ENCODE measurements at places on chromosomes 1 and 21.

GRCh38 chr1:228062812-228063211 lies 19.7 kb upstream of the ARF1 start:
- DNase-seq: peak; percentile 28

- no peak for DNase-seq
Observed at GRCh38 chr1:60173729-60174505, 100.3 kb upstream of the C1orf87 start.

GRCh38 chr1:109768335-109768650 lies 4.6 kb upstream of the EPS8L3 start:
- DNase-seq: peak; percentile 27

DNA sequence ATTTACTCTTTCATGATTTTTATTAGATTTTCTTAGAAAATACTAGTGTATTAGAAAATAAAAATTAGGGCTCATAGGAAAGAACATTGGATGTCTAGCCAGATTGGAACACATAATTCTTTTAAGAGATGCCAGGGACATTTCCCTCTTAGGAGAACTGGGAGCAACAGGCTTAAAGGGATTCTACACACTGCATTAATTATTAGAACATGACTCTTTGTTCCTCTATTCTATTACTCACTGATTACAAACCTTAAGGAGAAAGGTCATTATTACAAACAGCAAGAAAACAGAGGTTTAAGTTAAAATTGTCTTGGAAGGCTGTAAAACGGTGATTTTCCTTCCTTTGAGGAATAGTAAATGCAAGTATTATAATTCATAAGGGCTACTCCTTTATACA lies 32.9 kb upstream of the VAV3 start:
- no peak for DNase-seq

- DNase-seq: no peak
Observed at GRCh38 chr21:41772351-41773080, 5.7 kb upstream of the RIPK4 start.

DNA sequence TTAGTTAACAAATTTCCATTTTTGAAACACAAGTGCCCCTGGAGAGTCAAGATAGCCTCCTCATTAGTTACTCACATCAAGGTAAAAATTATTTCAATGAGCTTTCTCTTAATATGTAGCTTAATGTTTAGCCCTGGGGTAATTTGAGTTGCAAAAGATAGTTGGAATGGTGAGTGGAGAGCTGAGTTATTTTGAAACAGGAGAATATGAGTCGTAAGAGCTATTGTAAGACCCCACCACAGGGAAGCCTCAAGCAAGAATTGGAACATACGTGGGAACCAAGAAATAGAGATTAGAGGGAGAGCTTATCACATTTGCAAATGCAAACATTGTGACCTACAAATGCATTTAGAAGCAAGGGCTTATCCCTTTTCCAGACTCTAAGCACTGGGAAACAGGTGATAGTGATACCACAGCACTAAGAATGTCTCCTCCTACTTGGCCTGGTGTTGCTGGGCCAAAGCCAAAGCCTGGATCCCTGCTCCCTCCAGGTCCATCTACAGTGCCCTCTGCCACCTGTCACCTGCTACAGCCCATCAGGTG lies 635.1 kb downstream of the PTPRC start:
- no peak for DNase-seq

GRCh38 chr1:111406321-111406768 lies 21.2 kb downstream of the OVGP1 start:
- DNase-seq: no peak

DNA sequence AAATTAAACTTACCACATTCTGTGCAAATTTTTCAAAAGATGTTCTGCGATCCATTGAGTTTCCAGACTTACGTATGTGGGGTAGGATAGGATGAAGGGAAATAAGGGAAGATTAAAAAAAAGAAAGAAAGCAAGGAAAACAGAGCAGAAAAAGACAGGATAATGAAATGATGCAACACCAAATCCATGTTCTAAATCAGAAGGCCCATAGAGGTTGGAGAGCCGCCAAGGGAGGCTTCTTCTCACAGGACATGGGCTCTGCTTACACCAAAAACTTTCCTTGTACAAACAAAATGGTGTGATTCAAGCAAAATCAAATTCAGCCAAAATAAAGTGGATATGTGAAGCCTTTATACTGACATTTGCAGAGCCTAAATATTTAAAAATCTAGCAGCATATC lies 189.5 kb upstream of the GREM2 start:
- DNase-seq: no peak

- no peak for DNase-seq
Observed at GRCh38 chr1:246081856-246082668, 425.0 kb downstream of the SMYD3 start.

GRCh38 chr1:145891587-145892485 lies 6.2 kb upstream of the ANKRD35 start:
- DNase-seq: peak; percentile 96

DNA sequence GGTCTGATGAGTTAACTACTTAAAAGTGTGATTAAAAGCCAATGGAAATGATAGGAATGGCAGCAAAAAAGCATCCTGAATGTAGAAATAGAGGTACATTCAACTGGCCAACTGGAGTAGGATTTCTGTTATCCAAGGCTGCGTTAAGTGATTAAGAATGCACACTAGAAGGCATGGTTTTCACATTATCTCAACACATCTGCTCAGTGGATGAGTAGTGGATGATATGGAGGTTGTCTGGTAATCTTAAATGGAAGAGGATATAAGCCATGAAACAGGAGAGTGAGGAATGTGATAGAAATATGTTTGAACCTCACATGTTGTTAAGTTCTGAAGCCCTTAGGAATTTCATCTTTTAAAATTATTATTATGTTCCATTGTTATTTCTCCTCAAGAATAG lies 839.9 kb downstream of the USP25 start:
- DNase-seq: no peak

DNA sequence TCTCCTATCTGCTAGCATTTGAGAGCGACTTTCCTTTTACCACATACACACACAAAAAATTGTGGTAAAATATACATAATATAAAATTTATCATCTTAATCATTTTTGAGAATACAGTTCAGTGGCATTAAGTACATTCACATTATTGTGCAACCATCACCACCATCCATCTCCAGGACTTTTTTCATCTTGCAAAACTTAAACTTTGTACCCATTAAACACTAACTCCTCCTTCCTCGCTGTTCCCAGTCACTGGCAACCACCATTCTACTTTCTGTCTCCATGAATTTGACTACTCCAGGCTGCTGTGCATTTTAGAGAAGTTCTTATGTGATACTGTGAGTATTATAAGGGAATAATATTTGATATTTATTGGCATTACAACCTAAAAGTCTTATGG lies 181.3 kb downstream of the C1orf21 start:
- DNase-seq: no peak

GRCh38 chr1:206001476-206001888 lies 1.7 kb downstream of the RAB7B start:
- DNase-seq: no peak

DNA sequence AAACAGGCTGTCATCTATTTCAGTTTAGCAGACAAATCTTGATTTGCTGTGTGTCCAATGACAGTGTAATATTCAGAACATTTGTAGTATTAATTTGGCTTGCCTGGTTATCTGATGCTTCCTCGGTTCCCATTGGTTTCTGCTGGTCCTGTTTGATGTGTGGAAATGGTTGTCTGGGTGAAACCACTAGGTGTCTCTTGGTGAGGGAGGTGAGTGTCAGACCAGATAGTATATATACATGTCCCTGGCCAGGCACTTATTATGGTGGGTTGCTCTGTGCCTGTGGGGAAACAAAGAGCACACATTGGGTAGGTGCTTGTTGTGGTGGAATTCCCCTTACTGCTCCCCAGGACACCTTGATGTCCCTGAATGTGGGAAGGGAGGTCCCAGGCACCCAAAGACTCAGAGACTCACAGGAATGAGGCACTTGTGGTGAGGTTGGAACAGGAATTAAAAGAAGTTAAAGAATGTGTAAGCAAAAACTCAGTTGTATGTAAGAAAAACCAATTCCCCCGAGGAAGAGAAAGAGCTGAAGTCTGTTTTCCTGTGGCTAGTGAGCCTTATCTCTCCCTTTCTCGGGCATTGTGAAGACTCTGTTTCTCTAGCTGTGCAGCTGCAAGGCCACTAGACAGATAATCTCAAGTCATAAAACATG lies 1519.1 kb downstream of the BRINP3 start:
- no peak for DNase-seq

- peak; percentile 63 for DNase-seq
Observed at GRCh38 chr21:38140207-38140903, 116.4 kb upstream of the KCNJ15 start.

DNA sequence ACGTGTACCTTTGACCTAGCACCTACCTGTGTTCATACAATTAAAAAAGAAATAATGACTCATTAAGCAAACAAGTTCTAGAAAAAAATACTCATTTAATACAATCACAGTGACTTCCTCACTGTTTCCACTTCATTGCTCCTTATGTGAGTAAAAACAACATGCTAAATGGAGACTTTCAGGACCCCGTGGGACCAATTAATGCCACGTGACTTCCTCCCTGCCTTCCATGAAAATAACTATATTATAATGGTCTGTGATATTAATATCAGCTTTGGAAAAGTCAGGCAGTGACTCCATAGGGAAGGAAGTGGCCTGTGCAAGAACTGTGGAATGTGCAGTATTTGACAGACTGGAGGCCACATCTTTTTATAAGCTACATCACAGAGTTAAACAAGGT lies 337.8 kb downstream of the HLX start:
- no peak for DNase-seq

- no peak for DNase-seq
Observed at GRCh38 chr1:218624052-218624451, 278.9 kb downstream of the TGFB2 start.

DNA sequence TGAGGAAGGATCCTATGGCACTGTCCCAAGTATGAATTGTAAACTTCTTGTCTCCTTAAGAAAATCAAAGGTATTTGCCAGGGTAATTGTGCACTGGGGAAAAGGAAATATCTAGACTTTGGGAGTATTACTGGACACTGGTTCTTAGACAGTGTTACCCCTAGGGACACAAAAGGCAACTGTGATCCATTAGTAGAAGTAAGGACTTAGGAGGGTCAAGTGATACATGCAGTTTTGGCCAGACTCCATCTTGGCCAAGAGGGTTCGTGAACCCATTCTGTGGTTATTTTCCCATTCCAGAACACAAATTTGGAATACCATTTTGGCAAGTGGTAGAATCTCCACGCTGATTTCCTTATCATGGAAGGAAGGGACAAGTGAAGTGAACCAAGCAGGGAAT lies 98.1 kb downstream of the TM2D1 start:
- DNase-seq: no peak

DNA sequence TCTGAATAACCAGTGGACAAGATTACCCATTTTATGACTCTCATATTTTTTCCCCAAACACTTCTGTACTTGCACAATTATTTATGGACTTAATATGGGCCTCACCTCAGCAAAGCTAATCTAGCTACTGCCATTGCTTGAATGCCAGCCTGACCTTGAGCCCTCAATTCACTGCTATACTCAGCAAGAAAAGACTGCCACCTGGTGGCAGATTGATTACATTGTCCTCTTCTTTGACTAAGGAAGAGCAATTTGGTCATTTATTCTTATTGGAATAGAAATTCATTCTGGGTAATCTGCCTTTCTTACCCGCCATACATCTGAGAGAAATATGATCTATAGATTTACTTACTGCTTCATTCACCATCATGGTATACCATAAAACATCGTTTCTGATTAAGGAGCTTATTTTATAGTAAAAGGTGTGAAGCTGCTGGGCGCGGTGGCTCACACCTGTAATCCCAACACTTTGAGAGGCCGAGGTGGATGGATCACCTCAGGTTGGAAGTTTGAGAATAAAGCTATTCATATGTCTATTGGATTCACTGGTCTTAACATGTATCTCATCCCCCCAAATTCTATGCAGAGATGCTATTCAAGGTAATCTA lies 32.9 kb upstream of the DIPK1A start:
- DNase-seq: peak; percentile 55

DNA sequence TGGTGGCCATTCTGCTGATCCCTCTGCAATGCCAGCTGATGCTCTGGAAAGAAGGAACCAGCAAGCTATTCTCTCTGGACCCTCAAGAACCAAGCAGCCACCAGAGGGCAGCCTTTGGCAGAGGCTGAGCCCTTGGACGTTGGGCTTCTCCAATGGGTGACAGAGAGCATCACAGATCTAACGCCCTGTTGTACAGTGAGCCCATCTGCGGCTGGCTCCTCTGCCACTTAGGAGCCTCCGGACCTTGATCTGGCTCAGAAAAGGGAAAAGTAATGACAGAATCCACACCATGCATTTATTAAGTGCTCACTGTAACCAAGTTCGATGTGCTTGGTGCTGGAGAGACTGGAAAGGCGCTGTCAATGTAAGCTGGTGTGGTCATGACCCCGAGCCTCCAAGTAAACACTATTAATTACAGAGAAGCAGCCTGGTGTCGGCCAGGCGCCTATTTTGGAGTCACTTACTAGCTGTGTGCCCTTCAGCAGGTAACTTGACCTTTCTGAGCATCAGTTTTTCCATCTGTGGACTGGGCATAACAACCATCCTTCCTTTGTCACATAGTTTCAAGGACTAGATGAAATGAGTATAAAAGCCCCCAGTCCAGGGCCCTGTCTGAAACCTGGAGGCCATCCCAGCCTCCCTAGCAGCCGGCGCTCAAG lies 34.9 kb downstream of the ECE1 start:
- peak; percentile 94 for DNase-seq

All from aorta (tissue), 5 donors.